Caudate nucleus (tissue), 63 donors: ENCODE measurements at places on chromosomes 7 and 10.

DNA sequence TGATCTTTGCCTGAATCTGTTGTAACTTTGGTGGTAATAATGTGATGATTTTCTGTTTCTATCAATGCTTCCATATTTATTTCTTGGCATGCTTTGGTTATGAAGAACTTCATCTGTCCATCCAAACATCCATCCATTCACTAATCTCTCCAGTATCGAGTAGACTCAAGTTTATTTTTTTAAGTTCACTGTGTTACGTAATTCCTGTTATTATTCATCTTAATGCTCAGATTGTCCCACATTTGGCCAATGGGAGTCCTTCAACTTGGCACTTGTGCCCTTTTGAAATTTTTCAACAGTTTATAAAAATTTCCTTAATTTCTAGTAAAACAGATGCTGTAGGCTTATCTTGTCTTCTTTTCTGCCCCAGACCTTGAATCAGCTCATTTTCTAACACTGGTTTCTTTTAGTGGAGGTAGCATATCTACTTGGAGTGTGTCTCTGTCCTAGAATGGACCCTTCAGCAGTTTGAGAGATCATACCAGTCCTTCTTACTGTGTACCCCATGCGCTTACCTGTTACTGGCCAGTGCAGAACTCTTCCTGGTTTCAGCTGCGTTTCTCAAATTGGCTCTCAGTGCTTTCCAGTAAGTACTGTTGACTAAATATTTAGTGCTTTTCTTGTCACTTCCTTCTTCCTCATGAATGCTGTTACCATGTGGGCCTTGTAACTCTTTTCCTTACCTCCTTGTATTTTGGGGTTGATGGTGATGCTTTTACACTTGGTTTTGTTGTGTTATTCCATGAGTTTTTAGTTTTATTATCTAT, 100.8 kb downstream of the MLLT10 start:
- DNase-seq: no peak

- no peak for DNase-seq
These were observed 32.5 kb downstream of the LANCL2 start for GRCh38 chr7:55397617-55398016.

DNA sequence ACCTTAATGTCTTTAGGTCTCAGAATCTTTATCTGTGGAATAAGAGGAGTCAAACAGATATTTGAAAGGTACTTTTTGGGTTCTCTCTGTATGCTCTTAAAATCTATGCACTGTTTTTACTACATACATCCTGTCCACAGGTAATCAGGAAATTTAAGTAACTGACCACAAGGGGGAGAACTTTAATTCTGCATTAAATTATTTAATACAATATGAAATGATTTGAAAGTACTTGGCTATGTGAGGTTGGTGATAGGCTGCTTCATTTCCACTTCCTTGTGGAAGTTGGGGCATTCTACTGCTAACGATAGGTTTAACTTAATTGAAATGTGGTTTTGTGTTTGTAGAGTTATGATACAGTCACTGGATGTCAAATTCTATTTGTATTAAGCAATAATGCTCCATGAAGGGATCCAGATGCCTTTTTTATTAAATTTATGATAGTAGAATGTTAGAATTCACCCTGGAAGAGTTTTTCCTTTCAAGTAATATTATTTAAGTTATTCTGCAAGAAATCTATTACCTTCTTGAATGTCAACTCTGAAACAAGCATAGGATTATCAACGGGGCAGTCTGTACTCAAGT, 6.0 kb downstream of the TEX47 start:
- no peak for DNase-seq

GRCh38 chr7:69301253-69301652, 297.0 kb upstream of the AUTS2 start:
- DNase-seq: no peak

DNA sequence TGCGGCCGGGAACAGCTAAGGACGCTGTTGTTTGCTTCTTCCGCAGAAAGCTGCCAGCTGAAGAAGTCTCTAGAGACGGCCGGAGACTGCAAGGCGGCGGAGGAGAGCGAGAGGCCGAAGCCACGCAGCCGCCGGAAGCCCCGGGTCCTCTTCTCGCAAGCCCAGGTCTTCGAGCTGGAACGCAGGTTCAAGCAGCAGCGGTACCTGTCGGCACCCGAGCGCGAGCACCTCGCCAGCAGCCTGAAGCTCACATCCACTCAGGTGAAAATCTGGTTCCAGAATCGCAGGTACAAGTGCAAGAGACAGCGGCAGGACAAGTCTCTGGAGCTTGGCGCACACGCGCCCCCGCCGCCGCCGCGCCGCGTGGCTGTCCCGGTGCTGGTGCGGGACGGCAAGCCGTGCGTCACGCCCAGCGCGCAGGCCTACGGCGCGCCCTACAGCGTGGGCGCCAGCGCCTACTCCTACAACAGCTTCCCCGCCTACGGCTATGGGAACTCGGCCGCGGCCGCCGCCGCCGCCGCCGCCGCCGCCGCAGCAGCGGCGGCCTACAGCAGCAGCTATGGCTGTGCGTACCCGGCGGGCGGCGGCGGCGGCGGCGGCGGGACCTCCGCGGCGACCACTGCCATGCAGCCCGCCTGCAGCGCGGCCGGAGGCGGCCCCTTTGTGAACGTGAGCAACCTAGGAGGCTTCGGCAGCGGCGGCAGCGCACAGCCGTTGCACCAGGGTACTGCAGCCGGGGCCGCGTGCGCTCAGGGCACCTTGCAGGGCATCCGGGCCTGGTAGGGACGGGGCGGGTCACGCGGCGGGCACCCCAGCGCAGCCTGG, 2.4 kb downstream of the NKX2-3 start:
- no peak for DNase-seq

GRCh38 chr10:22321156-22321923, 441 bp downstream of the BMI1 start:
- DNase-seq: peak; percentile 53

DNA sequence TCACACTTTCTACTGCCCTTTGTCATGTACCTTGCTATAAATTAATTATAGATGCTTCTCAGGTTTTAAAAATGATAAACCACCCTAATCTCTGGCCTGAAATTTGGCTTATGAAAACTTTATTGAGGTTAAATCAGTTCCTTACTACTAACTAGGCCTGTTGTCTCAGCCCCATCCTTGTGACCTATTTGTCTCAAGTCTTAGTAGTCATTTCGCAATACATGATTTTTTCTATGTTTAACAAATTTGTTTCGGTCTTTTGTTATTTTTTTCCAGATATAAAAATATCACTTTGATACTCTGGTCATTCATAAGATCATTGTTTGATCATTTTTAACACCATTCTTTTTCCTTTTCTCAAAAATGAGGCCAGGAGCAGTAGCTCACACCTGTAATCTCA, 411.6 kb downstream of the GFRA1 start:
- DNase-seq: no peak

- DNase-seq: no peak
These were observed 7.3 kb downstream of the LRRN3 start for GRCh38 chr7:111098011-111098925.

GRCh38 chr10:88755753-88756152, 4.1 kb upstream of the LIPN start:
- DNase-seq: no peak

DNA sequence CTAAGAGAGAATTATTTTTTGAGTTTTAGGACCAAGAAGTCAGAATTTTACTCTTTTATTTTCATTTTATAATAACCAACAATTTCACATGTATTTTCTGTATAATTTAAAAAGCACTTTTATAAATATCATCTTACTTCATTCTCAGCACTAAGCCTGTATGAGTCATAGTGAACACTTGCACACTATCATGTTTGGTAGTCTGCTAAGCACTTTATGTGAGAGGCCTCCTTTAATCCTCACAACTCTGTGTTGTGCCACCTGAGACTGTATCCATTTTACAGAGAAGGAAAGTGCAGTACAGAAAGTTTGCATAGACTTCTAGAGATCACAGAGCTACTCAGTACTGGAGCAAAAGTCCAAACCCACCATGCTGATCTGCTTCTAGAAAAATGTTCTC, 939.6 kb downstream of the NRG3 start:
- DNase-seq: no peak

DNA sequence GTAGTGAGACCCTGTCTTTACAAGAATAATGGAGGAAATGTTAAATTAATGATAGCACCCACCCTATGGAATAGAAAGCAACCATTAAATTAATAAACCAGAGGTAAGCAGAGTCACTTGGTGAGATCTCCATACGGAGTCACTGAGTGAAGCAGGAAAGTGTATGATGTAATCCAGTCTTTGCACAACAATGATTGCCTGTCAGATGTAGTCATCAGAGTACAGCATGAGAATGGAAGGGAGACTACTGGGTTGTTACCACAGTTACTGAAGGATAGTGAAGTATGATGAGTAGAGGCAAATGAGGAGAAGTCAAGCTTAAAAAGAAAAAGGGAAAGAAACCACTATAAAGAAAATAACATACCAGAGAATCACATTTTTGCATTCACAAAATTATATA, 371.9 kb upstream of the SHH start:
- DNase-seq: no peak

GRCh38 chr10:125936331-125936730, 40.0 kb downstream of the FANK1 start:
- no peak for DNase-seq

GRCh38 chr10:71040846-71041605, 152.7 kb upstream of the PCBD1 start:
- no peak for DNase-seq

- DNase-seq: no peak
These were observed 14.5 kb upstream of the PAX2 start for GRCh38 chr10:100730725-100731406.

DNA sequence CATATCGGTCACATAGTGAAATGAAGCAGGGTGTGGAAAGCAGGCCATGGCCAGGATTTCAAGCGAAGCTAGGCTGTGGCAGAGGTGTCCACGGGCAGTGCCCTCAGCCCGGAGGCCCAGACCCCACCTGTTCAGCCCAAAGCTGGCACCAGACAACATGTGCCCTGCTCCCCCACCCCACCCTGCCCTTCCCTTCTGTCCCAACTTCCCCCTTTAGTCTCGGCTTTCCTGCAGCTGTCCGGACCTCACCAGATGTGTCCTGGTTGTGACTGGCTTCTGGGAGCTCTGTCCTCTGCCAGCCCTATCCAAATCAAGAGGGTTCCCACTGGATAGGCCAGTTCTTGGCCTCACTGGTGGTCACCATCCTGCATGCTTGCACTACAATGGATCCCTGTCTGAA, 37.3 kb downstream of the ADAM12 start:
- no peak for DNase-seq

GRCh38 chr7:77327067-77327931, 88.8 kb downstream of the GSAP start:
- no peak for DNase-seq

- no peak for DNase-seq
These were observed 60.3 kb downstream of the ATOH7 start for GRCh38 chr10:68171539-68172080.

DNA sequence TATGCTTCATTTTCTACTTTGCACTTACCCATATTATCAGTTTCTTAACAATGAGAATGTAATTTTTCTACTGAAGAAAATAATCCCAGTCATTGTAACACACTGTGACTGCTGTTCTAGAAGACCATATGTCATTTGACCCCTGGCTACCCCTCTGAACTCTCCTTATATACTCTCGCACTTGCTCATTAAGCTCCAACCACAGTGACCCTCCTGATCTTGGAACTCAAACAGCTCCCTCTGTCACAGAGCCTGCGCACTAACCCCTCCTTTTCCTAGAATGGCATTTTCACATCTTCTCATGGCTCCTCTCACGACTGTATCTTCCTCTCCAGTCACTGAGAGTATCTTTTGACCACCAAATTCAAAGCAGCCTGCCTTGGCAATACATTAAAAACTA, 169.7 kb downstream of the CACNA2D1 start:
- no peak for DNase-seq

DNA sequence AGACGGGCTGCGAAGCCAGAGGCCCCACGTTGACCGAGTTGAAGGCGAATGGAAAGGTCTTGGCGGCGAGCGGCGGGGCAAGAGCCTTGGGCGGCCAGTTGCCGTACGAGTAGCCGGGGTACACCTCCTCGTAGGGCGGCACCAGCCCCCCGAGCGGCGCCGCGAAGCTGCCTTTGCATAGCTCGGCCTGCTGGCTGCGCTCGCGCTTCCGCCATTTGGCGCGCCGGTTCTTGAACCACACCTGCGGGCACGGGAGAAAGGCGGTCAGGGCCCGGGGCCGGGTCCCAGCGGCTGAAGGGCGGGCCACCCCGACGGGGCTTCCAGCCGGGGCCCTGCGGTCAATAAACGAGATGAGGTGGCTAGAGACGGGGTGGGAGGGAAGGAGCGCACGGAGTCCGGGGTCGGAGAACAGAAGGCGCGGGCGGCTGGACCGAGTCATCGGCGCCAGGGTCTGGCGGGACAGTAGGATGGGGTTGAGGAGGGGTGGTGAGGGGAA, 4.8 kb downstream of the ELOVL3 start:
- no peak for DNase-seq

- no peak for DNase-seq
These were observed 3.4 kb upstream of the CDK13 start for GRCh38 chr7:39946693-39947092.
